Ovary (tissue), 10 donors: ENCODE measurements at places on chromosomes 4 and X. TPM values are rescaled to one million over a fixed set of nuclear protein-coding genes. Genes with fewer than 3 reads are reported as not detected.

Gene CTAG2
- polyA plus RNA-seq = 6.8 TPM

Gene NHS
- 2.3 TPM for polyA plus RNA-seq

Gene UGT8
- polyA plus RNA-seq = 0.04 TPM

Gene ACE2
- 20.8 TPM for polyA plus RNA-seq

Gene NEUROG2
- polyA plus RNA-seq = not detected

Gene PLAC8
- 0.67 TPM for polyA plus RNA-seq

Gene CLGN
- 3.1 TPM for polyA plus RNA-seq

Gene SPANXD
- not detected for polyA plus RNA-seq

Gene SRPX
- polyA plus RNA-seq = 18.1 TPM

Gene NAT8L
- 1.7 TPM for polyA plus RNA-seq

Gene HPSE
- 6.2 TPM for polyA plus RNA-seq

Gene CCKAR
- polyA plus RNA-seq = not detected

Gene CENPI
- 1.6 TPM for polyA plus RNA-seq

Gene PABPC4L
- 1.9 TPM for polyA plus RNA-seq

Gene ODAPH
- not detected for polyA plus RNA-seq

Gene RIPPLY1
- not detected for polyA plus RNA-seq

Gene ESX1
- not detected for polyA plus RNA-seq

Gene SLC38A5
- polyA plus RNA-seq = 8.3 TPM

Gene SATL1
- polyA plus RNA-seq = 0.02 TPM

Gene SMPX
- polyA plus RNA-seq = 1.1 TPM

Gene ADH1A
- not detected for polyA plus RNA-seq

Gene FRAS1
- 1.4 TPM for polyA plus RNA-seq

Gene ANOS1
- 6.2 TPM for polyA plus RNA-seq

Gene PF4V1
- not detected for polyA plus RNA-seq

Gene NRK
- polyA plus RNA-seq = 6.5 TPM

Gene F8A3
- 1.1 TPM for polyA plus RNA-seq

Gene EGFL6
- polyA plus RNA-seq = 1.3 TPM

Gene ZCCHC18
- 9.4 TPM for polyA plus RNA-seq

Gene PCDH18
- 48.4 TPM for polyA plus RNA-seq

Gene NIPAL1
- polyA plus RNA-seq = 0.15 TPM

Gene NR3C2
- 16.1 TPM for polyA plus RNA-seq

Gene BEND2
- polyA plus RNA-seq = not detected

Gene TEX13A
- polyA plus RNA-seq = not detected

Gene ANKRD50
- 14.3 TPM for polyA plus RNA-seq

Gene TRPC3
- 0.40 TPM for polyA plus RNA-seq

Gene DKK2
- polyA plus RNA-seq = 1.6 TPM

Gene WDR1
- polyA plus RNA-seq = 140 TPM

Gene CORIN
- polyA plus RNA-seq = 0.91 TPM

Gene CUL4B
- polyA plus RNA-seq = 67.8 TPM

Gene CT45A3
- not detected for polyA plus RNA-seq

Gene SPANXB1
- polyA plus RNA-seq = not detected

Gene EDA2R
- 1.5 TPM for polyA plus RNA-seq

Gene ITIH6
- polyA plus RNA-seq = 0.01 TPM

Gene MTCP1
- polyA plus RNA-seq = 29.0 TPM

Gene TEX11
- not detected for polyA plus RNA-seq

Gene CTBP1
- 45.7 TPM for polyA plus RNA-seq

Gene PPP1R2C
- not detected for polyA plus RNA-seq

Gene DGAT2L6
- polyA plus RNA-seq = not detected
